ENCODE measurements at places on chromosomes 16 and 17.

- DNase-seq = peak; percentile 74
These were observed 79.8 kb downstream of the JPH3 start for GRCh38 chr16:87681981-87682570.

- peak; percentile 33 for DNase-seq
These were observed 24.2 kb downstream of the SGSH start for GRCh38 chr17:80195671-80196529.

GRCh38 chr16:74249254-74249653 is 47.4 kb upstream of the PSMD7 start:
- no peak for DNase-seq

DNA sequence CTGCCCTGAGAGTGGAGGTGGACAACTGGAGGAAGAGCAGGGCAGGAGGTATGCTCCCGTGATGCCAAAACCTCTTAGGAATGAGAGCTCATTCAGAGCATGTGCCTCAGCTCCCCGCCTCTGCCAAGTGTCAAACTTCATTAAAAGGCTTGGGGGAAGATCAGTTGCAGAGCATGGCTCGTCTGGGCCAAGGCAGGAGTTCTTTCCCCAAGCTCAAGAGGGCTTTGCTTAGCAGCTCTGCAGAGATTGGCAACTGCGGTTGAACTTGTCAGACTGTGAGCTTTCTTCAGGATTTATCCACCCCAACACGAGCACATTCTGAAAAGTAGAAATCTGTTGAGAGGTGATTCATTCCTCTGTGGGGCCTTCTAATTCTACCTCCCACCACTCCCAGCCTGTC is 248.1 kb downstream of the HS3ST3A1 start:
- no peak for DNase-seq

- DNase-seq = peak; percentile 96
These were observed 287.7 kb downstream of the FOXL1 start for GRCh38 chr16:86865851-86866662.

- no peak for DNase-seq
These were observed 13.7 kb downstream of the GLP2R start for GRCh38 chr17:9839433-9839832.

- peak; percentile 5 for DNase-seq
These were observed 13.4 kb upstream of the DNAJA2 start for GRCh38 chr16:46986896-46987295.

DNA sequence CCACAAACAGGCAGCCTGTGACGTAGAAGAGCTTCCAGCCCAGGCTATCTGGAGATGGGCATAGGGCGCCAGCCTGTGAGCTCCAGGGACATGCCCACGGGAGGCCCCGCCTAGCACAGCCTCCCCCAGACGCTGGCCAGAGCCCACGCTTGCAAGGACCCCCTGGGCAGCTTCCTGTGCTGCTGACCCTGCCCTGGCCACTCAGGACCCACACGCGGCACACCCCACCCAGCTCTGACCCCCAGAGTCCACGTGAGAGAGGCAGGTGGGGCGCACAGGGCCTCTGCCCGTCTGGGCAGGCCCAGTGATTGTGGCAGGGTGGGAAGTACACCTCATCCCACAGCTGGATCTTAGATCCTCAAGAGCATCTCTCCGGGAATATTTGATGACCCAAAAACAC is 3.9 kb downstream of the CYBC1 start:
- no peak for DNase-seq

GRCh38 chr16:57981636-57982035 is 10.7 kb upstream of the CNGB1 start:
- no peak for DNase-seq

DNA sequence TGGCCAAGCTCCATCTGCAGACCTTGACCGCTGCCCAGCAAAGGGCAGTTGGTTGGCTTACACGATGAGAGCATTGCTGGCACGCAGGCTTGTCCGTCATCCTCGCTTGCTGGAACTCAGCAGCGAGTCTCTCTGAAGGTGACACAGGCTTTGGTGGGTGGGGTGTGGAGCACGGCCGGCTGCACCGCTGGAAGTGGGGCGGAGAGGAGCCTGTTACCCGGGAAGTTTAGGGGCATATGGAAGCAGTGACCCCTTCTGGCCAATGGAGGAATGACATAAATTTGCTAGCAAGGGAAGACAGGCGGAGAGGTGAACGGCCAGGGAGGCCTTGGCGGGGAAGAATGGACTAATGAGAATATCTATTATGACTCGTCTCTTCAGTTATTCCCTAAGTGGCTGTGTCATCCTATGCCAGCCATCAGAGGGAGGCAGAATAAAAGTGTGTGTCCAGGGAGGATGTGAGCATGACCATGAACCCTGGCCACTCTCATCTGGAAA is 65.9 kb upstream of the SDK2 start:
- DNase-seq = peak; percentile 58

DNA sequence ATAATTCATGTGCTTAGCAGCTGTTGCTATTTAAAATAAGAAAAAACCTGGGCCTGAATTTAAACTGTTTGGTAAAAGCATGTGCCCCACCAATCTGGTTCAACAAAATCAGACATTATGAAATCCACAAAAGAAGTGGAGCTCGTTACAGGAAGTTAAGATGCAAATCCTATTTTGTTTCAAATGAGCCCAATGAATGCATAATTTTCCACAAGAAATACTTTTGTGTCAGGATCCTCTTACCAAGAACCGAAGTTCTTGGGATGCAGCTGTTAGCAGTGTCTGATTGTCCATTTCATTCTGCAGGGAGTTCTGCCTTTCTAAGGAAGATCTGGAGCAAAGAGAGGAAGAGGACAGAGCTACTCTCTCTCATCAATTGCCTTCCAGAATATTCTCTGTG is 105.7 kb upstream of the RBBP6 start:
- no peak for DNase-seq

DNA sequence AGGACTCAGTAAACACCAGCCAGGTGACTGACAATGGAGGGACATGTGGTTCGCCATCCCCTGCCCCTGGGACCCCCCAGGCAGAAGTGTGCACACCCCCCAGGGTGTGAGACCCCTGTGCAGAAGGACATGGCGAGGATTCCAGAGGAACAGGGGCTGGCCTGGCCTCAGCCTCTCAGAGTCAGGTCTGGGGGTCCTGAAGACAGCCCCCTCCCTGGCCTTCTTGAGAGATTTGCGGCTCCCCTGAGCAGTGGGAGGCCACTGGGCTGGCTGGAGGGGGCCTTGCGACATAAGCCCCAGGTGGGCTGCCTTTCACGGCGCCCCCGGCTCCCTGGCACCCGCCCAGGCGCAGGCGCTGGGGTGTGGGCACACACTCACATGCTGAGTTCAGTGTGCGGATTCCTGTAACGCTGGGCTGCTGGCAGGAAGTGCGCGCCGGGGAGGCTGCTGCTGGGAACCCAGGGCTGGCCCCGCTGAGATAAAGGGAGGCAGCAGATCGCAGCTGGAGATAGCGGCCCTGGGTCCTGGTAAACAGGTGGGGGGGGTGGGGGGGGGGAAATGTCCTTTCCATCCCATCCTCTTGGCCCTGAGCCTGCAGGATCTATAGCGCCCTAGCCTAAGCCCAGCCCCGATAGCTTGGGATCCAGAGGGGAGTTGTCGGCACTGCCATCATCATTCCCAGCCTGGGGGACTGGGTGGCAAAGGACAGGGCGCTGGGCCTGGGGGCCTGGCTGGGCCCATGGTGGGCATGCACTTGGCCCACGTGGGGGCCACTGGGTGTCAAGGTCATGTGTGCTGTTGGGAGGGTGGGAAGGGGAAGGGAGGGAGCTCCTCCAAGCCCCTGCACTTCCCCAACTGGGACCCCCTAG is 27.1 kb downstream of the TMEM235 start:
- DNase-seq = peak; percentile 78

- peak; percentile 27 for DNase-seq
These were observed 1.4 kb downstream of the AXIN2 start for GRCh38 chr17:65559804-65560627.

DNA sequence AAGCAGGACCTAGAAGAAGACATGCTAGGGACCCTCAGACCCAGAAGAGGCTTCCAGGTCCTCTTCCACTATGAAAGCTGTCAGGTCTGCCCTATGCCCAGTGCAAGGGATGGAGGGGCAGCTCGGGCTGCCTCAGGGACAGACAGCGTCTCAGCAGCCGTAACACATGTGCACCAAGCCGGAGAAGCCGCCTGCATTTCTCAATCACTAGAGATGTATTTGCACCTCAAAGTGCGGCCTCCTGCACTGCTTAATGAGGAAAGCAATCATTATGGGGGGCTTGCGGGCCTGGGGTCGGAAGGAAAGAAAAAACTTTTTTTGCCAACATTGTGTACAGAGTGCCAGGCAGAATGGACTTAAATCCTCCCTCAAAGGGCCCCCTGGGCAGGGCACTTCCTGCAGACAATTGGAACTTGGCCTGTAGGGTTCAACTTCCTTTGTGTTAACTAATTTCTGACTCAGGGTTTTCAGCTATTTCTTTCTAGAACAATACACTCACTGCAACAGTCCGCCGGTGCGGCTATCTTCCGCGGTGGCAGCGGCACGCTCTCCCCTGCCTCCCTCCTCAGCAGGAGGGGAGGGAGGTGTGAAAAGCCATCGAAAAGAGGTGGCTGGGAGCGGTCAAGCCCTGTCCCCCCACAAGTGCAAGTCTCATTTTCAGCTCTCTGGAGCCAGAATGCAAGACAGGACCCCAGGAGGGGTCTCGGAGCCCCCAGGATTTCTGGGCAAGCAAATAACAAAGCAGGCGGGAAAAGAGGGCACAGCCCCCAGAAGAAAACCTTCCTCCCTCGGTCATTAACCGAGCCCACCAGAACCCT is 101.2 kb downstream of the ZNF423 start:
- DNase-seq = peak; percentile 48

DNA sequence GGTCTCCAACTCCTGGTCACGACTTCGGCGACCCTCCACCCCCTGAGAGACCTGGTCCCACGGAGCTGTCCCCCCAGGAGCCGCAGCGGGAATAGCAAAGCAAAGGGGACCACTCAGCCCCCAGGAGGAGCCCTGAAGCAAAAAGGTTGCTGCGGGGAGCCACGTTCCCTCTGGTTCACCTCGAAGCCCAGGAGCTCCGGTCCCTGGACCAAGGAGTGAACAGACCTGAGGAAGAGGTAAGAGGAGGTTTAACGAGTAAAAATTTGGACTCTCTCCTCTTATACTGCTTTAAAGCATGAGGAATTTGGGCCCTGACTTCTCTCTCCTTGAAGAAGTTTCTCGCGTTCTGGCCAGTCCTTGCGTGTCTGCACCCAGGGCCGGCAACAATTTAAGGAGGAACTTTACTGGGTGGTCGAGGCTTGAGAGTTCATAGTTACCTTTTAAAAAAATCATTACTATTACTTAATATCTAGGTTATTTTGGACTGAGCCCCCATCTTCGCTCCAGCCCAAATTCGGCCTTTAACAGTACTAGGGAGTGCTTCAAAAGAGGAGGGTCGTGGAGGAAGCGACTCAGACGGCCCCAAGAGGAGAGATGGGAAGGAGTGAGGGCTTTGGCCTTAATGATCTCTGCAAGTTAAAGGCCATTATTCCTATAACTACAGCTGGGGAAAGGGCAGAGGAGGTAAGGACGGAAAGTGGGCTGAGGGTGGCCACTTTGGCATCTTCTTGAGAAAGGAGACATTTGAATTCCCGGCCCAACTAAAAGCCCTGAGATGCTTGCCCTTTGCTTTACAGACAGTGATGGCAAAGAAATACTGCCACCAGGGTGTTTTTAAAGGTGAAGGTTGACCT is 16.9 kb upstream of the HOXB9 start:
- no peak for DNase-seq

DNA sequence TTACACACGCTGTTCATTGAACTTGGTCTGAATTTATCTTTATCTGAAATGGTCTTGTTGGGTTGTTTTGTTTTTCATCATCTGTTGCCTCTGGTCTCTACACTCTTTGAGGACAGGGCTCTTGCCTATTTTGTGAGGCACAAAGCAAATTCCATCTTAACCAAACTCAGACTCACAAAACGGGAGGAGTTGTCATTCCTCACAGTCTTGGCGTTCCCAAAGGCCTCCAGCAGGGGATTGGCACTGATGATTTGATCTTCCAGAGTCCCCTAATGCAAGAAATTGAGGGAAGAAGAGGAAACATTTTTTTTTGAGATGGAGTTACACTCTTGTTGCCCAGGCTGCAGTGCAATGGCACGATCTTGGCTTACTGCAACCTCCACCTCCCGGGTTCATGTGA is 8.7 kb downstream of the MYH3 start:
- no peak for DNase-seq

DNA sequence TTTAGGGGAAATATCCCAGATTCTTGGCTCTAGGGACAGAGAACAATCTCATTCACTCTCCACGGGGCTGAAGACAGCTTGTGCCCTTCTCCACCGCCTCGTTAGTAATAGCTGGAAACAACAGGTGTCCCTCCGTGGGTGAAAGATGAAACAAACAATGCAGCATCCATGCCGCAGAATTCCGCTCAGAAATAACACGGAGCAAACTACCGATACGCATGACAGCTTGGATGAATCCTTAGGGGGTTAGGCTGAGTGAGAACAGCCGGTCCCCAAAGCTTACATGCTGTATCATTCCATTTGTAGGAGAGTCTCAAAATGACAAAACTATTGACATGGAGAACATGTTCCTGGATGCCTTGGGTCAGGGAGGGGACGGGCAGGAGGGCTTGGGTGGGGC is 29.4 kb upstream of the CACNG1 start:
- no peak for DNase-seq

DNA sequence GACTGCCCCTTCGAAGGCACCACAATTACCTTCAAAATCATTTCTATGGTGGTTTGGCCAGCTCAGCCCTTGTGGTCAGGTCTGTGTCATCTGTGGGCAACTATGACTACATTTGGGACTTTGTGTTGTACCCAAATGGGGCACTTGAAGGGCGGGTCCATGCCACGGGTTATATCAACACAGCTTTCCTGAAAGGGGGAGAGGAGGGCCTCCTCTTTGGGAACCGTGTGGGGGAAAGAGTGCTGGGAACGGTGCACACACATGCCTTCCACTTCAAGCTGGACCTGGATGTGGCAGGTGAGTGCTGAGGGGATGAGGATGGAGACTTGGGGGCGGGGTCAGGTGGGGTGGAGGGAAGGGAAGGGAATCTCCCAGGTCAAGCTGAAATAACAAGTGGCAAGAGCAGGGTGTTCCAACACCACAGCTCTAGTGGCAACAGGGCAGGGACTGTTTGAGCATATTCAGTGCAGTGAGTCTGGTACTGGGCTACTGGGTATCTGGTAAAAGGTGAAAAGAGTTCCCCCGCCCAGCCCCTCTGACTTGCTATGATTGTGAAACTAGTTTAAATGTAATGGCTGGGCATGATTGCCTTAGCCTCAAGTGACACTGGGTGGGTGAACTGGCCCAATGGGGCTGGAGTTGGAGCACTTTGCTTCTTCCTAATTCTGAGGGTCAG is 1.7 kb downstream of the AOC2 start:
- no peak for DNase-seq

GRCh38 chr17:74777901-74778515 is 1.9 kb upstream of the NAT9 start:
- DNase-seq = no peak

DNA sequence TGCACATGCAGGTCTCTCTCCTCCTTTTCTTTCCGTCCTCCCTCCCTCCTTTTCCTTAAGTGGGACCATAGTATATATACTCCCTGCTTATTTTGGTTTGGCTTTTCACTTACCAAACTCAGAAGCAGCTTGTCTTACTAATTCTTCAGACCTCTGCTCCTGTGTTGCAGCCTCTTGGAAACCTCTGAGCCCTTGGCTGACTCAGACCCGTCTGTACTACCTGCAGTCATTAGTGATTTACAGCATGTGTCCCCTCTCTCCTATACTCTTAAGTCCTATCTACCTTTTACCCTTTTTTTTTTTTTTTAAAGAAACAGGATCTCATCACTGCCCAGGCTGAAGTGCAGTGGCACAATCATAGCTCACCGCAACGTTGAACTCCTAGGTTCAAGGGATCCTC is 207.0 kb downstream of the STX8 start:
- DNase-seq = no peak

Measured in lung microvascular endothelial cell (primary cell).